ENCODE measurements at places on chromosomes 5 and 9. TPM values are rescaled to one million over a fixed set of nuclear protein-coding genes. Genes with fewer than 3 reads are reported as not detected.
A peak's percentile ranks its signal among the peaks of the same experiment; 100 is the strongest.

The MUSK gene
- total RNA-seq: not detected

The TOPORS gene
- total RNA-seq: 17.3 TPM

The PCDHB13 gene
- 3.0 TPM for total RNA-seq

GRCh38 chr5:127705120-127705892, 2.1 kb downstream of the CCDC192 start:
- peak; percentile 67 for DNase-seq

- DNase-seq: no peak
These were observed 244.3 kb downstream of the DENND1A start for GRCh38 chr9:123685489-123686083.

- no peak for DNase-seq
These were observed 4.8 kb downstream of the RAD50 start for GRCh38 chr5:132561601-132562000.

DNA sequence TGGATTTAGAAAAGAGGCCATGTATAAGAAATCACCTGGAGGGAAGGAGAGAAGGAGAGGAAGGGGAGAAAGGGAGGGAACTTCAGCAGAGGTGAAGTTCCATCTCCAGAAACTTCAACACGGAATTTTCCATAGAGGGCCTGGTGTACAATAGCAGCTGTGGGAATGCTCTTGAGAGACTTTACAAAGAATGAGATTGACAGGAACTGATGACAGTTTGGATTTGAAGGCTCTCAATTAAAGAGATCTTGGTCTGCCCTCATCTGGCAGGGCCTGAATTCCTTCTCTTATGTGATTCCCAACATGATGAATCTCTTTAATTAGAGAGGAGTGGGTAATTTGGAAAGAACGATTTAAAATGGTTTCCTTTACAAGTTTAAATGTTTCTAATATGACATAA, 143.5 kb downstream of the MLLT3 start:
- no peak for DNase-seq

DNA sequence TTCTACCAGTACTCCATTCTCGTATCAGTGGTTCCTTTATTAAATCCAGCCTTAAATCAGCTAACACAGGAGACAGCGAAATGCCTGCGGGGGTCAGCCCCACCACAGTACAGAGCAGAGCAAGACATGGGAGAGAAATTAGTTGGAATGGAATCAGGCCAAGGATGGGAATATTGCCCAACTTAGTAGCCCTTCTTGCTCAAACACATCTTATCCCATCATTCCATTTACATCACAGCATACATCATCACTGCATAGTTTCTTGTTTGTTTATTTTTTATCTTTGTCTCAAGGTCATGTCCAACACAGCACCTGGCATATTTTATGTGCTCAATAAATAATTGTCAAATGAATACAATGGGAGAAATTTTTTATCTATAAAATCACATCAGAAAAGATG, 34.3 kb upstream of the DAB2 start:
- no peak for DNase-seq

Measured in glomerular endothelial cell (primary cell).